ENCODE measurements at places on chromosomes 13 and 19.

- DNase-seq = no peak
These were observed 391.0 kb downstream of the FGF9 start for GRCh38 chr13:22061806-22062391.

DNA sequence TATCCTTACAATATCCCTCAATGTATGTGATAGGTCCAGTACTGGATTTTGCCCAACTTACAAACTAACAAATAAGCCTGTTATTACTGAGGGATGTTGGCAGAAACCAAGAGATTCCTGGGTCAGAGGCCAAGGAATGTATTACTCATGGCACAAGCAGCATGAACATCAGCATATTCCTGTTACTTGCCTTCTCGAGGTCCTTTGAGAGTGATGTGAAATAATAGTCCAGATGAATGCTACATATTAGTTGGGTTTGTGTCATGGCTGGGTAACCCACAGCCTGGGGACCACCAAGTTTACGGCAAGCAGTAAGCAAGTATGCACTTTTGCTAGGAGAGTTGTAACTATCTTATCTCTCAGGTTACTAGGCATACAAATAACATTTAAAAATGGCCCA lies 384.5 kb upstream of the GPC6 start:
- peak; percentile 96 for DNase-seq

- no peak for DNase-seq
These were observed 170.5 kb downstream of the MZT1 start for GRCh38 chr13:72556945-72557344.

DNA sequence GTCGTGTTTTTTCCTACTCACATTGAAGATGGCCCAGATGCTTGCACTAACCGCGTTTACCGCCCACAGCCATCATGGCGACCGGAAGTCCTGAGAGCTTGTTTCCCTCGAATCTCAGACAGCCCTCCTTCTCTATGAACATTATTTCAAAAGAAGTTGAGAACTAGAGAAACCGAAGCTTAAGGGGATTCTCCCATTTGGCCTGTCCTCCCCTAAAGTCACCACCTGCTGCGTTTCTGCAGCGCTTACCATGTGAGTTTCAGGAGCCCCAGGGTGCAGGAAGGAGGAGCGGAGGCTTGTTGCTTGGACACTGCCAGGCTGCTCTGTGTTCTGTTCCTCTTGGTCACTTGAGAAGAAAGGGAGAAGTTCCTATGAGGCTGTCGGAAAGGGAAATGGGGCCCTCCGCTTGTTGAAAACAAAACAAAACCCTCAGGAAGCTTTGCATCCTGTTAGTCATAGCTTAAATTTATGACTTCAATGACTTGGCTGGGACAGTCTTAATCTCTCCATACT lies 6.2 kb downstream of the CARD8 start:
- no peak for DNase-seq

DNA sequence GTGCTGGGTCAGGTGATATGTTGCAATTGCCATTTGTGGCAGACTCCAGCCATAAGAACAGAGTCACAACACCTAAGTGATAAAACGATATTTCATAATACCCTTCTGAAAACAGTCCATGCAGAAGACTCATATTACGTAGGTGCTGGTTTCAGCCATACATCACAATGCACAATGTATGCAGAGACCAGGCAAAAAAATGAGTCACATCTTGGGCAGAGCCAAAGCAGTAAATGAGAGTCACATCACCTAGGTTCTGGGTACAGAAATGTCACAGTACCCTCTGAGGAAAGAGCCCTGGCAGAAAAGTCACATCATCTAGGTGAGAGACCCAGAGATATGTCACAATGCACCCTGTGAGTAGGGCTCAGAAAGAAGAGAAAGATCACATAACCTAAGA lies 125.2 kb upstream of the ZNF91 start:
- DNase-seq = no peak

Measured in renal cortical epithelial cell (primary cell).